ENCODE measurements at places on chromosomes 4 and X.

GRCh38 chr4:94307231-94307871 is 35.3 kb downstream of the HPGDS start:
- no peak for DNase-seq

DNA sequence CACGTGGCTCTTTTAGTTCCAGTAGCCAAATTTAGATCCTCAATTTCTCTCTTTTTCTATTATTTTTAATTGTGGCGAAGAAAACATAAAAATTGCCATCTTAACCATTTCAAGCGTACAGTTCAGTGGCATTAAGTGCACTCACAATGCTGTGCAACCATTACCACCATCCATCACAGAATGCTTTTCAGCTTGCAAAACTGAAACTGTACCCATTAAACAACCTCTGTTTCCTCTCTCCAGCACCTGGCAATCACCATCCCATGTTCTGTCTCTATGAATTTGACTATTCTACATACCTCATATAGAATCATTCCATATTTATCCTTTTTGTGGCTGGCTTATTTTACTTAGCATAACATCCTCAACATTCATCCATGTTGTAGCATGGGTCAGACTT is 74.9 kb downstream of the METTL14 start:
- no peak for DNase-seq

DNA sequence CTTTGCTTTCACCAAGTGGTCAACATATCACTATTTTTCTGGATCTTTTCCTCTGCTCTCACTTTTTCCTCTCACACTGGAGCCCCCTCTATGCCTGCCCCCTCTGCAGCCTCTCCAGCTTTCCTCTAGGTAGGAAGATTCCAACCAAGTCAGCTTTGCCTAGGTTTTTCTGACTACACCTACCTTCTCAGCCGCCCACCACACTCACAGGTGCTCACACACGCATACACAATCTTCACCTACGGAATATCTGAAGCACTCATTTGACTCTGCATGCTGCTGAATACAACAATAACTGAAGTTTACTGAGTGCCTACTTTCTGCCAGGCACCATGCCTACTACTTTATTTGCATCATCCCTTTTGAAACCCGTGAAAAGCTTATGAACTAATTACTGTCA is 328.0 kb downstream of the PPP3CA start:
- no peak for DNase-seq

DNA sequence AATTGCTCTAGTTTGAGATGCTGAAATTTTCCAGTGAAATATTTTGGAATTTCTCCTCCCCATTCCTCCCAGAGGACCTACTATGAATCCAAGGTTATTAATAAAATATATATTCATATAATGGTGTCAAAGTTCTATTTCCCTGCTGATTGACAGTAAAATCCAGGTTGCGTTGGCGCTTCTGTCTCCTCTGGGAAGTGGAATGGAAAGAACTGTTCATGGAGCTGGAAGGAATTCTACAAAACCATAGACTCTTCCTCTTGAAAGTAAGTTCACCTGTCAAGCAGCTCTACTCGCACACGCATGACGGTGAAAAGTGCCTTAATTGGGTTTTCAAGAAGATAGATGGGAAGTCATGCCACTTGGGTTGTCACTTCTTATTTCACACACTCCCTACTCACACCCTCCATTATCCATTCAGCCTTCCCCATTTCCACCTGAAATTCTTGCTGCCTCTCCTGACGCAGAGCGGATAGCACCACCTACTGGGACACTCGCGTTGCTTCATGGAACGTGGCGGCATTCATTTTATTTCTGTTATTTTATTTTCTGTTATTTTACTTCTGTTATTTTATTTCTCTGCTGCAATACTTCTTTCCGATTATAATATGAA is 351.6 kb downstream of the NLGN4X start:
- DNase-seq, result peak; percentile 53

- no peak for DNase-seq
These were observed 49.6 kb downstream of the TBC1D14 start for GRCh38 chr4:6959261-6959660.

DNA sequence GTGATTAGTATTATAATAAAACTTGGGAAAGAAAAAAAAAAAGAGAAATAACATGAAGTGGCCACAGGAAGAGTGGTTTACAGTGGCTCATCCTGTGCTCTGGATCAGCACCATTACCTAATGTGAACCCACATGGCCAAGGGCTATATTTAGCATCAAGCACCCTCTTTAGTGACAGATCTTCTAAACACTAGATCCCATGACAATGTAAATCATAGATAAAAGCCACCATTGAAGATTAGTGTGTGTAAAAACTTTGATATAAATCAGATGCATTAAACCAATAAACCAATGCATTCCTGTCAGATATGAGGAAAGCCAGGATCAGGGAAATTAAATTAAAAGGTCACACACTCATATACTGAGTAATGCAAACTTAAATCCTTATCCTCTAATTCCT is 400.6 kb upstream of the MAGEB18 start:
- no peak for DNase-seq

- DNase-seq, result no peak
These were observed 31.2 kb downstream of the SLC2A9 start for GRCh38 chr4:9989918-9990635.

DNA sequence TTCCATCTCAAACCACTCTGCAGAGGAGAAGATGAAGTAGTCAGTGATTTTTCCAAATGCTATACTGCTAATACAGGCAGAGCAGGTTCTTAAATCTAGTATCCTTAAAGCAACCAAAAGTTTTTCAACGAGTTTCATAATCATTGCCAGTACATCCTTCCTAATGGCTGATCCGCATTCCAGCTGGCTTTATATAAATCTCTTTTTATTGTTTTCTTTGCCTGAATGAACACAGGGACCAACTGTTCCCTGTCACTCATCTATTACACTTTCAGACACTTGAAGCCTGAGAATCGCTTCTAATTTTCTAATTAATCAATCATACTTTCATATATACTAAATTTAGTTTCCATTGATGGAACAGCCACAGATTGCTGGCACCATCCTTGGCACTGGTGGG is 508.6 kb downstream of the RAB28 start:
- no peak for DNase-seq

DNA sequence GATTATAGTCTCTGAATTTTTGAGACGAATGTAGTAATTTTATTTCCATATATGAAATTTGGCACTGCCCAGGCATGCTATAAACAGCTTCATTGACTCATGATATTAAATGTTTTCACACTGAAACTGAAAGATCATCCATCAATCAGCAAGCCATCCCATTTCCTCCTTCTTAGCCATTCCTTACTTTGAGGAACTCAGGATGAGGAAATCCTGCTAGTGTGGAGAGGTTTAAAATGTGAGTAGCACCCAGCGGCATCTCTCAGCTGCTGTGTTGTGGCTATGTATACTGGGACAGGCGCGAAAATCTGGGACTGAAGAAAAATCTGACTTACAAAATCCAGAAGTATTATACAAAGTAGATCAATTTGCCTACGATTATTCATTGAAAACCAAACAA is 52.1 kb downstream of the PTCHD1 start:
- DNase-seq, result no peak

GRCh38 chr4:38560768-38561558 is 103.0 kb upstream of the KLF3 start:
- DNase-seq, result no peak

DNA sequence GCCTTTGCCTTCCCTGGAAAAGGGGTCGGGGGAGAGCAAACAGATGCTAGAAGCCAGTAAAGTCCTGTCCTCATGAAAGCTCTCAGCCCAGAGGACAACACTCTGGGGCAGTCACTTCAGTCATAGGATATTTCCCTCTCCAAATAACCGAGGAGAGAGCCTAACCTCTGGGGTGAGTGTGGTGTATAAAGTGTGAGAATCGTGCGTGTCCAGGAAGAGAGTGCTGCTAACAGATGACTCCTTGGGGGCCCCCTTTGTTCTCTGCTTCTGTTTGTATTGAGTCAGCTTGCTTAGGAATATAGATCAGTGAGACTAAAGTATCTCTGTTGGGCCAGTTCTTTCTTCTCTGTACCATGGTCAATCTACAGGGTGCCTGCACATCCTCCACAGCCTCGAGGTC is 247.2 kb downstream of the PALLD start:
- no peak for DNase-seq

GRCh38 chr4:169201222-169202144 is 69.3 kb downstream of the SH3RF1 start:
- DNase-seq, result no peak

DNA sequence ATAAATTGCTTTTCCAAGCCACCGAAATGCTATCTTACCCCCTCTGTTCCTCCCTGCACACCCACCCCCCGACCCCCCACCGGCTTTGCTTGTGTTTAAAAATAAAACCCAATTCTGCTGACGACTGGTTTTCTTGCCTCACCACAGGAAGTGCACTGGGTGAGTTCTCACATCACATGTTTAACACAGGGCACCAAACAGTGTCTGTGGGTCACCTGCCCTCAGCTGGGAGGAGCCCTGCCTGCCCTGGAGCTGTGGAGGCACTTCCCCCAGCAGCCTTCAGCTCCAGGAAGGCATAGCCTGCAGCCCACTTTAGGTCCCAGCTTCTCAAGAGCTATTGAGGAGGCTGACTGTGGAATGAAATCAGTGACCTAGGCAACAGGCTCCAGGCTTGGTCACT is 8.8 kb downstream of the TMEM255A start:
- DNase-seq, result no peak

- DNase-seq, result peak; percentile 95
These were observed at the start of gene UBE2K for GRCh38 chr4:39697740-39698423. Gene UBE2K, plus strand, starts transcription at chr4:39698136. Its CDS starts 192 bp downstream, at chr4:39698328.

Measured in retina (tissue), 1 donor.